GM23338 (cell line): ENCODE measurements at places on chromosomes 5 and 9. TPM values are rescaled to one million over a fixed set of nuclear protein-coding genes. Genes with fewer than 3 reads are reported as not detected.

GRCh38 chr5:173998531-173998930 lies 9.6 kb downstream of the C5orf47 start:
- no peak overlapping the region for H3K27ac ChIP-seq
- DNase-seq: no peak
- H3K4me3 ChIP-seq: no peak overlapping the region
- H3K36me3 ChIP-seq: no peaks in the 10 kb centered on the region
- no peaks in the 10 kb centered on the region for H3K4me1 ChIP-seq
- no peaks in the 10 kb centered on the region for H3K27me3 ChIP-seq

DNA sequence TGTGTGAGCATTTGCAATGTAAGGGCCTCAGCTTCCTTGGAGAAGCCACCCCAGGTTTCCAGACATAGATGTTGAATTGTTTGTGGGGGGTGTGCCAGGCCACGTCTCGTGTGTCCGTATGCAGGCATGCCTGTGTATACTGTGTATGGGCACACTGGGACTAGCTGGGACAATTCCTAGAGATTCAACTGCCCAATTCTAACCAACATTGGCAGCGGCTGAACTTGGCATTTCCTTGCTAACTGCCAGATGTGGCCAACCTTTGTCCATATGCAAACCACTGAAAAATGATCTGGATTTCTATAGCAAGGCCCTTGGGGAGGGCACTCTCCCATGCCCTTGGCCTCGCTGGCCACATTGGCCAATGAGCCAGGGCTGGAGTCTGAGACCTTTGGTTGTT lies 50.3 kb downstream of the SAR1B start:
- DNase-seq: no peak
- H3K36me3 ChIP-seq: peaks cover 4% of the 10 kb centered on the region; the same call in 1 of the 2 replicates
- H3K4me1 ChIP-seq: peaks cover 3% of the 10 kb centered on the region; the same call in 1 of the 2 replicates
- H3K27me3 ChIP-seq: no peaks in the 10 kb centered on the region
- H3K4me3 ChIP-seq: no peak overlapping the region

DNA sequence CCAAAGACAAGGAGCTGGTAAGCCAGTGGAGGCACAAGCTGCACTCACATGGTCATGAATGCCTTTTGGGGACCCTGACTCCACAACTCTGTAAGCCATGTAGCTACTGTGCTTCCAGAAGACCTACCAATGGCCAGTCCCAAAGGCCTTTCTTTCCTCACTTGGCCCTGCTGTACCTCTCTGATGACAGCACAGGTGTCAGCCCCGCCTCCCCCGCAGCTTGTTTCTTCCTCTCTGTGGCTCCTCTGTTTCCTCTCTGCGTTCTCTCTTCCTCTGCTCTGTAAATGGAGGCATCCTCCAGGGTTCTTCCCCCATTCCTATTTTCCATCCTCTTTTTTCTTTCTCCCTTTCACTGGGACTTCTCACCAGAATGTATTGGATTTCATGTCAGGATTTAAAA lies 26.7 kb downstream of the SH3TC2 start:
- no peaks in the 10 kb centered on the region for H3K36me3 ChIP-seq
- no peak for DNase-seq
- no peaks in the 10 kb centered on the region for H3K4me1 ChIP-seq
- no peaks in the 10 kb centered on the region for H3K27me3 ChIP-seq
- H3K4me3 ChIP-seq: no peak overlapping the region

- H3K27ac ChIP-seq: no peak overlapping the region
- DNase-seq: no peak
- H3K27me3 ChIP-seq: no peaks in the 10 kb centered on the region
- H3K36me3 ChIP-seq: no peaks in the 10 kb centered on the region
These were observed 168.2 kb upstream of the RAI14 start for GRCh38 chr5:34487956-34488355.

- no peaks in the 10 kb centered on the region for H3K4me1 ChIP-seq
- no peaks in the 10 kb centered on the region for H3K36me3 ChIP-seq
- H3K27me3 ChIP-seq: no peaks in the 10 kb centered on the region
- H3K4me3 ChIP-seq: no peak overlapping the region
- no peak for DNase-seq
- H3K27ac ChIP-seq: no peak overlapping the region
These were observed 915.5 kb downstream of the NR2F1-AS1 start for GRCh38 chr5:92665506-92665905.

- H3K27ac ChIP-seq: no peak overlapping the region
- H3K4me1 ChIP-seq: 0 out of 2 replicates have a peak, but pooled peaks cover 4% of the 10 kb centered on the region
- H3K27me3 ChIP-seq: no peaks in the 10 kb centered on the region
- no peaks in the 10 kb centered on the region for H3K36me3 ChIP-seq
These were observed 18.7 kb downstream of the KCNIP1 start for GRCh38 chr5:170522211-170523141.

GRCh38 chr9:124384846-124385245 lies 30.4 kb downstream of the PSMB7 start:
- no peaks in the 10 kb centered on the region; the same call in 1 of the 2 replicates for H3K36me3 ChIP-seq
- no peak for DNase-seq
- H3K27me3 ChIP-seq: no peaks in the 10 kb centered on the region
- no peaks in the 10 kb centered on the region for H3K4me1 ChIP-seq
- H3K27ac ChIP-seq: no peak overlapping the region; the same call in 1 of the 2 replicates
- no peak overlapping the region for H3K4me3 ChIP-seq

- no peak overlapping the region for H3K4me3 ChIP-seq
- H3K4me1 ChIP-seq: no peaks in the 10 kb centered on the region
- H3K27ac ChIP-seq: no peak overlapping the region
- no peak for DNase-seq
- no peaks in the 10 kb centered on the region for H3K27me3 ChIP-seq
These were observed 164.9 kb upstream of the TUT7 start for GRCh38 chr9:86519066-86519615.

DNA sequence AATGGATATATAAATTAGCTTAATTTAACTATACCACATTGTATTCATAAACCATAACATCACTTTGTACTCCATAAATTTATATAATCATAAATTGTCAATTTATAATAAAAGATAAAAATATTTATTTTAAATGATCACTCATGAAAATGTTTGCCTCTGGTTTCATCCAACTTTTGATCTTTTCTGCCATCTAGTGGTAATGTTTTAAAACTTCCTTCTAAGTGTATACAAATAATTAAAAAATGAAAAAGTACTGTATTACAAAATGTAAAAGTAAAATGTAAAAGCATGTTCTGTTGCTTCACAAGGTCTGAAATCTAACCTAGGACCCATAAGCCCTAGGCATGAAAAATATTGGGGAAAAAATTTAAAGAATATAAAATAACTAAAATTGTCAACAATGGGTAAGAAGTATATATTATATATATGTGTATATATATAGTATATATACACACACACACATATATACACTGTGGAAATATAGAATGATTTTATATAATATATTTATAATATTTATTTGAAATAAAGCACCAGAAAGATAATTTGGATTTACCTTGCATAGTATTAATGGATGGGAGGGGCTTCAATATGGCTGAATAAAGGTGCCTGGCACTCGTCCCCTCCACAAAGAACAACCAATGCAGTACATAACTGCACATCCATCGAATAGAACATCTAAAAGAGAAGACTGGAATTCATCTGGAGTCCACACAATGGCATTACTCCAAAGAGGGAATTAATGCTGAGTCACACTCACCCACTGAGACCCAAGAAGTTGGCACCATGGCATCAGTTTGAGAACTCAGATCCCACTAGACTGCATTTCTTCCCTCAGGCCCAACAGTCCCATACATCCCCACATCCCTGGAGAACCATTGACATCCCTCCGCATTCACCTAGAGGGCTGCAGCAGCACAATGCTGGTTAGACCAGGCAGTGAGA lies 32.5 kb downstream of the ANXA1 start:
- no peak overlapping the region for H3K27ac ChIP-seq
- DNase-seq: peak; percentile 54
- H3K4me3 ChIP-seq: no peak overlapping the region
- H3K36me3 ChIP-seq: no peaks in the 10 kb centered on the region
- no peaks in the 10 kb centered on the region for H3K4me1 ChIP-seq
- H3K27me3 ChIP-seq: no peaks in the 10 kb centered on the region

DNA sequence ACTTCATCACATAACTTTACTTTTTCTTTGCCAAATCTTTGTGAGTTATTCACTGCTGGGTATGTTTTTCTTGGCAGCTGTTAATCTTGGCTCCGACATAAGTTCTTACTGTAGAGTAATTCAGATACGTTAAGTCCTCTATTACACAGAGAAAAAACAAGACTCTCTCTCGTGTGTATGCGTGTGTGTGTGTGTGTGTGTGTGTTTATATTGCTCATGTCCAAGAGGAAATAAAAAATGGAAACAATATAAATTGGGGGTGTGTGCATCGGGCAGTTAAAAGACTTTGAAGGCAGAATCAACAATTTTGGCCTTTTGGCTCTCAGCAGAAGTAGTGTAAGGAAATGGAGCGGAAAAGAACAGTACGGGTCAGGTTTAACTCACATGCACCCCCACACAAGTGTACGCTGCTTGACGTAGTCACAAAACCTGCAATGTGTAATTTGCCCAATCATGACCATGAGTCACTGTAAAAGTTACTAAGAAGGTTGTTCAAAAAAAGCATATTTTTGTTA lies 67.2 kb upstream of the IFNE start:
- no peak for DNase-seq
- H3K27me3 ChIP-seq: no peaks in the 10 kb centered on the region
- no peak overlapping the region for H3K27ac ChIP-seq
- H3K4me1 ChIP-seq: peaks cover 51% of the 10 kb centered on the region
- peaks cover 3% of the 10 kb centered on the region; the same call in 1 of the 2 replicates for H3K36me3 ChIP-seq

- no peak overlapping the region for H3K27ac ChIP-seq
- H3K36me3 ChIP-seq: no peaks in the 10 kb centered on the region
- H3K4me3 ChIP-seq: no peak overlapping the region
- no peak for DNase-seq
- no peaks in the 10 kb centered on the region for H3K27me3 ChIP-seq
These were observed 4.1 kb downstream of the PAEP start for GRCh38 chr9:135565636-135566035.

GRCh38 chr9:128439273-128439672 lies 16.5 kb upstream of the ODF2 start:
- no peak overlapping the region for H3K4me3 ChIP-seq
- no peak for DNase-seq
- H3K4me1 ChIP-seq: no peaks in the 10 kb centered on the region
- no peaks in the 10 kb centered on the region for H3K27me3 ChIP-seq

- peaks cover 11% of the 10 kb centered on the region; the same call in 1 of the 2 replicates for H3K4me1 ChIP-seq
- no peaks in the 10 kb centered on the region for H3K36me3 ChIP-seq
- peak; percentile 40 for DNase-seq
- H3K4me3 ChIP-seq: peak overlapping the region; percentile 99
These were observed 1.4 kb upstream of the IPPK start for GRCh38 chr9:92671323-92671722.

- peaks cover 28% of the 10 kb centered on the region for H3K4me1 ChIP-seq
- H3K27me3 ChIP-seq: no peaks in the 10 kb centered on the region
- DNase-seq: no peak
- H3K36me3 ChIP-seq: no peaks in the 10 kb centered on the region
These were observed 4.8 kb upstream of the FGF1 start for GRCh38 chr5:142690667-142691066.

GRCh38 chr5:180802325-180803180 lies at the start of gene MGAT1:
TSS of gene MGAT1 (minus strand) at chr5:180802806. CDS start at chr5:180792971, 9,835 bp downstream.
- peaks cover 28% of the 10 kb centered on the region for H3K4me1 ChIP-seq
- no peaks in the 10 kb centered on the region for H3K36me3 ChIP-seq
- H3K27ac ChIP-seq: peak within 1 kb of the TSS; percentile 96

The SPOCK1 gene
- total RNA-seq: 10.5 and 17.2 TPM in 2 replicates

The ADAMTS12 gene
- total RNA-seq: 12.4 and 17.1 TPM in 2 replicates

The FCN2 gene
- not detected in 2 replicates for total RNA-seq

The ISL1 gene
- 0.38 and 1.8 TPM in 2 replicates for total RNA-seq

The PCDHA4 gene
- total RNA-seq: 9.6 and 12.5 TPM in 2 replicates

The AQP7 gene
- not detected in 2 replicates for total RNA-seq

The FGD3 gene
- total RNA-seq: 1.7 and 2.0 TPM in 2 replicates

The GMCL2 gene
- 0.07 and 0.08 TPM in 2 replicates for total RNA-seq

The FOXD4L6 gene
- 0.21 TPM in 1 of 2 replicates, not detected in the other for total RNA-seq

The CCL27 gene
- total RNA-seq: not detected in 2 replicates

The S1PR3 gene
- 7.6 and 9.3 TPM in 2 replicates for total RNA-seq
